ENCODE measurements at places on chromosomes 2 and 18.
A peak's percentile ranks its signal among the peaks of the same experiment; 100 is the strongest.

DNA sequence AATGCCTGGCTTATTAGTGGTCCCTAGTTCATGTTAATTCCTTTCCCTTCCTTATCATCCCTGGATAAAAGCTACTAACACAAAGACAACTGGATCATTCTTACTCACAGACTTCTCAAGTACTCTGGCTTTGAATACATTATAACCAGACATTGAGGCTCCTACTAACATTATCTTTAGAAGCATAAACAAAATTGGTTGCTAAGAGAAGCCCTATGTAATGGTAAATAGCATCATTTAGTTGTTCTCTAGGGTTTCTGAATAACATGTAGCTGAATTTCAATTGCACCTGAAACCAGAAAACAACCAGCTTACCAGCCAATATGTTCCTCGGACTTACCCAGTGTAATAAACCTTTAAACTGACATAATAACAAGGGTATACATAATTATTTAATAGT, 114.1 kb upstream of the NCKAP5 start:
- no peak for ATAC-seq

- ATAC-seq = no peak
Measured at GRCh38 chr2:128632501-128632800, 313.8 kb upstream of the HS6ST1 start.

- ATAC-seq = no peak
Measured at GRCh38 chr2:240857039-240858008, 11.3 kb upstream of the AGXT start.

DNA sequence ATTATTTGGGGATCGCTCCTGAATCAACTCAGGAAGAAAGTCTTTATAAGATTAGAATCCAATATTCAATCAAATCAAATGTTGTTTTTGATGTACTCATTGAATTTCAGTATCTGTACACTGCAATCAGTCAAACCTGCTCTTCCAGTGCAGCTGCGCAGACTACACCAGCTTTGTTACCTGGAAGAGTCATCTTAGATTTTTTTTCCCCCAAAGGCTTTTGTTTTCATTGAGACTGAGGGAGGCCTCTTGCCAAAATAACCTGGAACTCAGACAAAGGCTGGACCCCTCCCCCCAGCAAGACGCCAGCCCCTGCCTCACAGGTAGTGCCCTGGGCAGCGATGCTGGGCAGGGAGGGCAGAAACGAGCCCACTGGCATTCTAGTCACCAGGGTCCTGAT, 74.8 kb downstream of the ARHGEF4 start:
- no peak for ATAC-seq

DNA sequence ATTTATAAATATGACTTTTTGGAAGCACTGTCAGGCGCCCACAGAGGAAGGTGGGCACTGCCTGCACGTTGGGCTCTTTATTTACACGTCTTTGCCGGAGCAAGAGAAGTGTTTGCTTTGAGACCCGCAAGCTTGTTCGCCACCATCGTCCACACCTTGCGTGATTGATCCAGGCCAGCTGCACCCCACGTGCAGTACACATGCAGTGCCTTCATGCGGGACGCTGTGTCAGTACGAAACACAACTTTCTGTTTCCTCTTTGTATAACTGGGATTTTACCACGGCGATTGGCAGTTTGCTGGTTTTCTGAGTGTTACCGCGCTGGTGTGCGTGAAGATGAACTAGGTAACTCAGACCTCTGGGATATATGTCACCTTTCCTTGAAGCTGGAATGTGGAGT, 571.0 kb upstream of the SALL3 start:
- no peak for ATAC-seq

GRCh38 chr18:26705757-26706156, 157.4 kb upstream of the KCTD1 start:
- no peak for ATAC-seq

DNA sequence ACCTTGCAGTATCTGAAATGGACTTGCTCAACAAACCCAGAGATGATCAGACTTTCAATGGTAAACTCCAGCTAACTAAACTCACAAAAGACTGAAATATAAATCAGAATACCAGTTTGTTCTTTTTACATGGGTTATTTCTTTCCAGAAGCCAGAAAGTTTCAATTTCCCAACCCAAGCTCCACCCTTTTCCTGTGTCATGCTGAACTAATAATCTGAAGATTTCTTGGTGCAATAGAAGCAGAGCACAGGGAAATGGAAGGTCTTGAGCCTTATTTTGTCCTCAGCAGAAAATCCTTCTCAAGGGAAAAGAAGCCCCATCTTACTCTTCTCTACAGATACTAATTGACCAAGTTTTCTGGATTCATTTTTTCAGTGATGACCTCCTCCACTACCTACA, 93.3 kb upstream of the PAPOLG start:
- ATAC-seq = no peak

DNA sequence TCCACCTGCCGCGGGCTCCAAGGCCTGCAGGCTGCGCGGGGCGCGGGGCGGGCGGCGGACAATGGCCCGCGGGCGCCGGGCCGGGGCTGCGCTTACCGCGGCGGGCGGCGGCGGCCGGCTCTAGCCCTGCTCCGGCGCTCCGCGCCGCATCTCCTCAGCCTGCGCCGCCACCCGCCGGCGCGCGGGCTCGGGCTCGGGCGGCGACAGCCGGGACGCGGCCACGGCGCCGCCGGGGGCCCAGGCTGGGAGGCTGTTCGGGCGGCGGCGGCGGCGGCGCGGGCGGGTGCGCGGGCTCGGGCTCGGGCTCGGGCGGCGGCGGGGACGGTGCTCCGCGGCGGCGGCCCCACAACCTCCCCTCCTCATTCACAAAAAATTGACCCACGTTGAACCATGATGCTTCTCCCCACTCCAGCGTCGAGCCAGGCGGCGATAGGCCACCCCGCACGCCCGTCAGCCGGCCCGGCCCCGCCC, at the start of gene HDAC4:
HDAC4 (minus strand) TSS at position 425 of the 471 bp plus-strand sequence. CDS start 48,321 bp downstream, outside the sequence.
- peak; percentile 83 for ATAC-seq

- ATAC-seq = no peak
Measured at GRCh38 chr18:40962784-40963183, 992.2 kb upstream of the PIK3C3 start.

DNA sequence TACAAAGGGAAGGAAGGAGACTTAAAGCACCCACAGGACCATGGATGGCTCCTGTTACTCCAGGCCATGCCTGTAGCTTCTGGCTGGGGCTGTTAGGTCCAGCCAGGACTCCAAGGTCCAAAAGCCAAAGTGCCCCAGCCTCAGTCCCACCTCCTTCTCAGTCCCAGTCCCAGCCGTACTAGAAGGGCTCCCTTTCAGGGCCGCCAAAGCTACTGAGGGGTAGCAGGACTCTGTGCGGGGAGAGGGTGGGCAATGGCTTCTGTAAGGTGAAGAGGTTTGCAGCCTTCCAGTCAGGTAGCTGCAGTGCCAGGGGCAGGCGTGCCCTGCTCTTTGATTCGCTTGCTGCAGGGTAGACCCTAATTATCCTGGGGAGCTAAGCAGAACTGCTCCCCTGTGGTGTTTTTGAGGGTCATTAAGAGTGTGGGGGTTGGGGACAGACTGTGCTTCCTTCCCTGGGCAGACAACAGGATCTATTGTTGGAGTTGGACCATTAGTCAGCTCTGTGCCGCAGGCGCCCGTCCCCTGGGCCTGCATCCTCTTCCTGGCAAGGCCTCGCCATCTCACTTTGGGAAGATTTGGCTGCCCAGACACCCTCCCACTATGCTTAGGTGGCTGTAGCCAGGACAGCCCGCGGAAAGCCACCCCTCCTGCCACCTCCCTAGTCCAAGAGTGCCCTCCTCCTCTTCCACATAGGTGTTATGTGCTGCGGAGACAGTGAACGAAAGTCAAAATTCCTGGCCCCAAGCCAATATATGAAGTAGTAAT, 118.8 kb downstream of the ZBTB7C start:
- no peak for ATAC-seq

DNA sequence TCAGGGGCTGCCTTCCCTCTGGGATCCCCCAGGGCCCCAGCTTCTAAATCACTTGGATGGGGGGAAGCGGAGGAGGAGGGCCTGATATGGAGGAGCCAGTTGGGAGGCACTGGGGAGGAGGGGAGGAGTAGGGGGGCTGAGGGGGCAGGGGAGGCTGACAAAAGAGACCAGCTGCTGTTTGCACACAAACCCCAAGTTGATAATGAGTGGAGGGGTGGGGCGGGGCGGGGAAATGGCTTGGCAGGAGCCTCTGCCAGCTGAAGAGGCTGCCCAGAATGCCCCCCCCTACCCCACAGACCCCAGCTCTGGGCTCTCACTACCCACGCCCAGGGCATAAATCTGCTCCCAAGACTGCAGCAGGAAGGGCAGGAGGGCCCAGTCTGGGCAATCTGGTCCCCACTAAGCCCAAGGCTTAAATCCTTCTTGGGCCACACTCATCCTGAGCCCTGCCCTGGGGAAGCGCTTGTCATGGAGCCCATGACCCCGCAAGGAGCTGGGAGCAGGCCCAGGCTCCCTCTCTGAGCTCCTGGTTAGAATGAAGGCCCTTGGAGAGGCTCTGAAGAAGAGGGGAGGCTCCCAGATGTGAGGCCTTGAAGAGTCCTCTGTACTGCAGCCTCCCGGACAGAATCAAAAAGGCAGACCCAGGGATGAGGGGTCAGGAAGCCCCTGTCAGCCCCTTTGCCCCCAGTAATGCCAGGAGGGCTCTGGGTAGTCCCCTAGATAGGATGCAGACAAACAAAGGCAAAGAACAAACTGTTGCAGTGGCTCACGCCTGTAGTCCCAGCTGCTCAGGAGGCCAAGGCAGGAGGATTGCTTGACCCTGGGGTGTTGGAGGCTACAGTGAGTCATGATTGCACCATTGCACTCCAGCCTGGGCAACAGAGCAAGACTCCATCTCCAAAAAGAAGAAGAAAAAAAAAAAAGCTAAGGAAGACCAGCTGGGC, 24.8 kb upstream of the PTMA start:
- ATAC-seq = no peak

DNA sequence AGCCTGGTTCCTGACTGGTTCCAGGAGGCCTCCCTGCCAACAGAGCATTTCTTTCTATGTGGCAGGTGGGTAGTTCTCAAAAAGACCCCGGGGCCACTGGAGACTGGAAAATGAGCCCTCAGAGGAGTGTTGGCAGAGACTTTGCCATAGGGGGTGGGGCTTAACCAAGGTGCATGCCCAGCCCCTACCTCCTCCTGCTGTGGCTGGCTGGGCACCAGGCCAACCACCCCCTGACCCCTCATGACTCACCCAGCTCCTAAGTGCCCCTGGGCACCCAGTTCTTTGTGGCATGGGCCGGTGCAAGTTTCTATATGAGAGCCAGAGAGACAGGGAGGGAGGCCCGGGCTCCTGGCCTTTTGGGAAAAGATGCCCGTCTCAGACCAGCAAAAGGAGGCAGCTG, 98.2 kb upstream of the SMAD2 start:
- ATAC-seq = no peak

DNA sequence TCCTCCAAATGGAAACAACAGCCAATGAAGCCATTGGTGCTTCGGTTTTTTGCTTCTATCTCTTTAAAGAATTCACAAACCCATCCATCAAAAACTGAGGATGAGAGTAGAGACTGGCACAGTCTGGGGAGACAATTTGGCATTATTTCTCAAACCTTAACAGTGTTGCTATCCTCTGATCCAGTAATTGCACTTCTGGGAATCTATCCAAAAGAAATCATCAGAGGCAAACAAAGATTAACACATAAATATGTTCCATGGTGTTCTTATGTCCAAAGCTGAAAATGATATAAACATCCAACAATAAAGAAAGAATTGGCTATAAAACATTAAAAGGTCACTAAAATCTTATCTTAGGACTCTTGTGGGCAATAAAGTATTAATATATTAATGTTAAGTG, 35.1 kb downstream of the REEP1 start:
- no peak for ATAC-seq

DNA sequence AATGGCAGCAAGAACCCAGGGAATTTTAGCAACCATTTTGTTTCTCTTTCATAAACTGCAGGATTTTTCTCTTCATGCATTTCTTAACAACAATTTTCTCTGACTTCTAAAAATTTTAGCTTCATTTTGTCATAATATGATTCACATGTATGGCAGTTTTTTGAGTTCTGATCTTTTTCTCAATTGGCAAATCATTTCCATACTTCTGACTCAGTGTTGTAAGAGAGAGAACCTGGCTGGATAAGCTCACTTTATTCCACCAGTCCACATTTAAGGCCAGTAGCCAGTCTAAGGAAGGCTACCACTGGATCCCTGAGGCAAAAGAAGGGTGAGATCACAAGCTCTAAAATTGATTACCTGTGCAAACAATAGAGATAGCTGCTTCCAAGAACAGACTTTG, 42.8 kb upstream of the COL3A1 start:
- ATAC-seq = no peak

DNA sequence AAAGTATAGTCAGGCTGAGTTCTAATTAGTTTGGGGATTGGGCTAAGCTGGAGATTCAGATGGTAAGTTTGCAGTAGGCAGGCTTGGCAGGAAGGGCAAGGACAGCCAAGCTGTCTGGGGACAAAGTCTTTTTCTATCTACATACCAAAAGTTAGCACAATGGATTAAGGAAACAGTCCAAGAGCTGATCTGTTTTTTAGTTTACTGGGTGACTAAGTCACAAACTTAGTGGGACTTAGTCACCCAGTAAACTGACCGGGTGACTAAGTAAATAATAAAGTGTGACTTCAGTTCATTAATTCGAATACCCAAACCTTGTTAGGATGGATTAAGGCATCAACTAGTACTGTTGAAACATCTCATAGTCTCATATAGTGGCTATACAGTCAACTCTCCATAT, 1386.0 kb upstream of the CELF4 start:
- ATAC-seq = no peak

DNA sequence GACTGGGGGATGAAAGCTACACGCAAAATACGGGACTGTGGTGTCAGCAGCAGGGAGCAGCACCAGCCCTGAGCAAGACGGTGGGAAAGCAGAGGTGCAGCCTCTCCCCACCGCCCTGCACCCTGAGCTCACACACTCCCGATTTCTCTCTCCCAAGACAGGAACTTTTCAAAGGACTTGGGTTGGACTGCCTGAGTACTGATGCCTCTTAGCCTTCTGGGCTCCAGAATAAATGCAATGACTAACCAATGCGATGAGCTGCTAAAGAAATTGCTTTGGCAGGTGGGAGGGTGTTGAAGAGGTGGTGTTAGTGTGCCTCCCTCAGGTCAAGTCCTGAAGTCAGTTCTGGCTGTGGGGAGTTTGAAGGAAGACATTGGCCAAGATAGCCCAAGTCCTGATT, 9.6 kb downstream of the TRIM54 start:
- peak; percentile 67 for ATAC-seq

DNA sequence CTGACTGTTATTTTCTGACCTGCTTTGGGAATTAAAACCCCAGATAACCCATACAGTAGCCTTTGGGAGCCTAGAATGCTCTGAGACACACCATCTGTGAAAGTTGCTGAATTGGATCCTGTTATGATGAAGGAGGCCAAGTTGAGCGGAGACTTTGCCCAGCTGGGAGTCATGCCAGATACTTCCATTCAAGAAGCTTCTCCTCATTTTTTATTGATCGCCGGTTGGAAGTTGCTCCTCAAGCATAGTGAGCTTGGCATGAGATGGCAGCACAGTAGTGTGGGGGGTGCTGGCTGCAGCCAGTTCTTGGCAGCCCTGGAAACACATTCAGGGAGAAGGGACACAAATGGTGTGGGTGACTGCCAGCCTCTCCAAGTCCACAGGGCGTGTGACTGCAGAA, 270.7 kb upstream of the NRP2 start:
- no peak for ATAC-seq

- no peak for ATAC-seq
Measured at GRCh38 chr2:21412944-21413443, 289.2 kb downstream of the TDRD15 start.

- ATAC-seq = no peak
Measured at GRCh38 chr2:175734686-175735085, 267.4 kb downstream of the LNPK start.

Measured in SK-N-SH treated with all-trans-retinoic acid at 6 μM for 48 hours (cell line).